ENCODE measurements at places on chromosomes 3 and 15.

- no peak for DNase-seq
Measured at GRCh38 chr3:7764115-7764514, 737.5 kb upstream of the LMCD1 start.

- no peak for DNase-seq
Measured at GRCh38 chr15:56640549-56640948, 92.8 kb downstream of the ZNF280D start.

DNA sequence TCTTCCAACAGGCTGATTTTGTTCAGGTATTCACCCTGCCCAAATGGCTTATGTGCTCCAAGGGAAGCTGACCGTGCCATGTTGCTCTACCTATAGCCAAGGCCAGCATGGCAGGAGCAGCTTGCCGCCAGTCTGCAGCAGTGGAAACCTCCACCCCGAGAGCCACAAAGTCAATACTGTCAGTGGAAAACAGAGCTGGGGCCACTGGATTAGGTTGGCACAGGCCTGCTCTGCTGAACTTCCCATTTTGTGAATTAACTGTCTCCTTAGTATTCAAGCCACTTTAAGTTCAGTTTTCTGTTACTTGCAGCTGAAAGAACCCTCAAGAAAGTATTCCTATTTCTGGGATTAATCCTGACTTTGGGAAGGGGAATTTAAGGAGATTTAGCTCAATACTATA, 63.8 kb upstream of the XCR1 start:
- no peak for DNase-seq

DNA sequence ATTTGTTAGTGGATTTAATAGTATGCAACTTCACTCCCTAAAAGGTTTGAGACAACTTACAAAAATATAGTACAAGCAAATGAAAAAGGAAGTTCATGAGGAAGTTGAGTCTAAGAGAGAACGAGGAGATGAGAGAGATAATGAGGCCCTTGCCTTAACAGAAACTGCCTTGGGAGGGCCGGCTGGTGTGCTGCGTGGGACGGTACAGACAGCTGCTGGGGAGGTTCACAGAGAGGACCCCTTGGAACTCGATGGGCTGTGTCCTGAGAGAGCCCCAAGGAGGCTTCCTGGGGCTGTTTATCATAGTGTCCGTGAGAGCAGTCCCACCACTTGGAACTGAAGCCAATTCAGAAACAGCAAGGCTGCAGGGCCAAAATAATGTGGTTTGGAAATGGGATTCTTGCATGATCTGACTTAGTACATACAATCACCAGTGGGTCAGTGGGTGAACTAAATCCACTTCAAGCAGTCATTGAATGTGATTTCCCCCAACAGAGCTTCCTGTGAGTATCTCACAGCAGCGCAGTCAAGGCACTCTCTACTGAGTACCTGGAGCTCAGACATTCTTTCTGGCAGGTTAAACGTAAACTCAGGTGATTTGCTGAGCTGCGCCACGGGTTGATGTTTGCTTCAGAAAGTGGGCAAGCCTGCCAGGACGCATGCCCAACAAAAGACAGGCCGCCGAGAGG, 90.8 kb downstream of the CRTC3 start:
- DNase-seq, result peak; percentile 9

GRCh38 chr3:157081626-157082210, 78.2 kb downstream of the CCNL1 start:
- DNase-seq, result peak; percentile 81

DNA sequence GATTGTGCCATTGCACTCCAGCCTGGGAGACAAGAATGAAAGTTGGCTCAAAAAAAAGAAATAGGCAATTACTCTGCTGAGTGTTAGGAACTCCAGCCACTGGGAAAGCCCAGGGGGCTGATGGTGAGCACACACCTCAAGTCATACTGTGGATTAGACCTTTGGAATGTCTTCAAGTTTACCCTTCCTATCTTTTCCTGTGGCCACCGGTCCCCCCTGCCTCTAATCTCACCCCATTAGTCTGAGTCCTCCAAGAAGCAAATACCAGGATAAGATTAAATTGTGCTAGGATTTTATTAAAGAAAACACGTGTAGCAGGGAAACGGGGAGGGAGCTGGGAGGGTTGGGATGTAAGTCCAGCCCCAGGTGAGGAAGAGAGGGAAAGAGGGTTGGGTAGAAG, 31.6 kb downstream of the TMEM40 start:
- no peak for DNase-seq

GRCh38 chr3:188330138-188330537, 176.2 kb downstream of the LPP start:
- no peak for DNase-seq

DNA sequence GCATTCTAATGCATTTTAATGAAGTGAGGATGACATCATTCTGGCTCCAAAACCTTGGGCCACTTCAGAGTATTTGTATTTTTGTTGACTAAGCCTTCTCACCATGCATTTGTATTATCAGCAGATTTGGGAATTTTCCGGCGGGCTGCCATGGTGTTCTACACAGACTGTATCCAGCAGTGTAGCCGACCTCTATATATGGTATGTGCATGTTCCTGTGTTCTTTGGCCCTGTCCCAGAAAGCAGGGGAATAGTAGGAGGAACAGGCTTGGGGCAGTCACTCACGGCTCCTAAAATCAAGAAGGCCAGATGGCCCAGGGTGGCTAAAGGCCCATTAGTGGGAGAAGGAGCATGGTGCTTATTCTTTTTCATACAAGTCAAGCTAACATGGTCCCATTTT, 80.5 kb downstream of the USF3 start:
- no peak for DNase-seq

- no peak for DNase-seq
Measured at GRCh38 chr3:27644941-27645340, 77.2 kb downstream of the EOMES start.

DNA sequence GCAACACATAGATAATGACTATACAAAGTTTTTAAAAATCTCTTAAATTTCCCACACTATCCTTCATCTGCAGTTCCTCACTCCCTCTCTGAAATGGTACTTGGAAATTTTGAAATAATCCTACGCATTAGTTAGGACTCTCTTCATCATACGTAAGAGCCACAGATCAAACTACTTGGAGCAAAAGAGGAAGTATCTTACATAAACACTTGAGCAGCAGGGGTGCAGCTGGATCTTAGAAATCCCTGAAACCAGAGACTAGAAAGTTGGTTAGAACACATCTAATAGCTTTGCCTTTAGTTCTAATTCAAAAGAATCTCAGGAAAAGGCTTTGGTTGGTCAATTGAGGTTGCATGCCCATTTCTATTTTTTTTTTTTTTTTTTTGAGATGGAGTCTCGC, 38.8 kb upstream of the ZNF445 start:
- no peak for DNase-seq

GRCh38 chr3:116314476-116314875, 130.8 kb downstream of the LSAMP start:
- DNase-seq, result no peak

GRCh38 chr15:89912674-89913396, at the start of gene ARPIN:
Gene ARPIN (minus strand): TSS chr15:89912952. CDS start chr15:89912835, 117 bp downstream.
- no peak for DNase-seq

GRCh38 chr15:65391732-65392131, 13.9 kb upstream of the IGDCC3 start:
- DNase-seq, result no peak

- DNase-seq, result no peak
Measured at GRCh38 chr15:35603301-35603700, 57.3 kb upstream of the DPH6 start.

DNA sequence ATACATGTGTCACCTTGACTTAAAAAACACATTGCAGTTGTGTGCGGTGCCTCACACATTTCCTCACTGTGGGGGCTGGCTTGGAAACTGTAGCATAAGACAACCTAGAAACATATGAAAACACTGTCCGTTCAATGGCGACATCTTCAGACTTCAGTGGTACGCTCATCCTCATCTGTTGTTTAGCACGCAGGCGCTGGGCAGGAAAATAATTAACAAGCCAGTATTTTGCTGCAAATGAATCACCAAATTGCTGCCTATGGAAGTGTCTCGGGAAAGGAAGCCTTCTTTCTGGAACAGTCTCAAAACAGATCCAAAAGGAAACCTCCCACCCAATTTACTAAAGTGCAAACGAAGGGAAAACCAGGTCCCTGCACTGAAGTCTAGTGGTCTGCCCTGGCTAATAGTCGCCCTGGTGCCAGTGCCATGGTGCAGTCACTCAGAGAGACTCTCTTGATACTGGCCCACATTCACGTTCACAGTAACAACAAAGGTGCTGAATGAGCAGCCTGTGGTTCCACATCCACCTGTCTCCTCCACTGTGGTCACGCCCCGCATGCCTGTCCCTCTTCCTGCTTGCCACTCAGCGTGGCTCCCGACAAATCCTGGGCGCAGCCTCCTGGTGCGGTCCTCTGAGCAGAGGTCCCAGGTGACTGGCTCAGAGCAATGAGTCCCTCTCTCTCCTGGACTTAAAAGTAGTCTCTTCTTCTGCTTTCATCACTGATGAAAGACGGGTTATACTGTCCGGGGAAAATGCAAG, 35.6 kb upstream of the MUC13 start:
- DNase-seq, result no peak

DNA sequence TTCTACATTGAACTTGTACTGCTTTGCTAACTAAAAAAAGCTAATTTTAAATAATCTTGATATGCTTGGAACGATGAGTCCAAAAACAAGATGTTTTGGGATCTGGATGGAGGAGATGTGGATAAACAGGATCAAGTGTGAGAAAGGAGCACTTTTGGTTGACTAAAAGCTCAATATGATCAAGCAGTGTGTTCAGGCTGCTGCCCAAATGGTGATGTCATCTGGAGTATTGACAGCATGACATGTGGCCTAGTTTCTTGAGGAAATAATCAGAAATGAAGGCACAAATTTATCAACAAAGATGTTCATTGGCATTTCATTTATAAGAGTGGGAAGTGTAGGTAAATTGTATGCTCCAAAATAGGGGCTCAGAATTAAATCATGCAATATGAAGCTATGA, 161.2 kb downstream of the SOX2 start:
- no peak for DNase-seq

Data from CD4-positive, alpha-beta T cell treated with Interferon gamma for 1 hour (primary cell).